ENCODE measurements at places on chromosomes 6 and 20.

- peak; percentile 69 for DNase-seq
Measured at GRCh38 chr6:26241033-26241895, 123.7 kb upstream of the BTN3A2 start.

GRCh38 chr20:49405062-49405683, 77.3 kb downstream of the KCNB1 start:
- DNase-seq, result no peak

- DNase-seq, result no peak
Measured at GRCh38 chr6:132974122-132974521, 159.8 kb downstream of the RPS12 start.

- DNase-seq, result no peak
Measured at GRCh38 chr20:41989039-41989679, 371.0 kb upstream of the CHD6 start.

- peak; percentile 92 for DNase-seq
Measured at GRCh38 chr6:161242779-161243693, 30.8 kb downstream of the AGPAT4 start.

GRCh38 chr20:62321521-62321948, 18.7 kb downstream of the ADRM1 start:
- DNase-seq, result peak; percentile 19

DNA sequence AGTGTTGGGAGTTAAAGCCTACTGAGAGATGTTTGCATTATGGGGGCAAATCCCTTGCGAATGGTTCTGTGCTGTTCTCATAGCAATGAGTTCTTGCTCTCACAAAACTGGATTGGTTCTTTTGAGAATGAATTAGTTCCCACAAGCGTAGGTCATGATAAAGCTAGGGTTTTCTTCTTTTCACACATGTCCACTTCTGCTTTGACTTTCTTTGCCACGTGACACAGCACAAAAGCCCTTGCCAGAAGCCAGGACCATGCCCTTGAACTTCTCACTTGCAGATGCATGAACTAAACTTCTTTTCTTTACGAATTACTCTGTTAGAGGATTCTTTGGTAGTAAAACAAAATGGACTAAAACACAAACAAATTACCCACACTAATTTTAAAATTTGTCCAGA, 922.8 kb downstream of the EPHA7 start:
- DNase-seq, result no peak

- DNase-seq, result no peak
Measured at GRCh38 chr20:48035961-48036731, 250.9 kb upstream of the SULF2 start.

- no peak for DNase-seq
Measured at GRCh38 chr20:24970030-24970553, 21.0 kb downstream of the CST7 start.

DNA sequence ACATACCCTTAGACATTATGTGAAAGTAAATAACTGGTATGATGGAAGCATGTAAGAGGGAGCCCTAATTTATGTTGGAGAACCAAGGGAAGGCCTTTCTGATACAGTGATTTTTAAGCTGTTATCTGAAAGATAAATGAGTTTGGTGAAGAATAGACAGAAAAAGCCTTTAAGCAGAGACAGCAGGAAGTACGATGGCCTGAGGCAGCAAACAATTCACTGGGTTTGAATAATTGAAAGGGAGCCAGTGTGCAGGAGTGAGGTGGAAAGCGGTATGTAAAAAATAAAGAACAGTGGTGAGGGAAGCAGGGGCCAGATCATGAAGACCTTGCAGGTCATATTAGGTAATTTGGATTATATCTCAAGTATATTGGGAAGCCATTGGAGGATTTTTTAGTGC, 4.1 kb upstream of the RAB23 start:
- no peak for DNase-seq

DNA sequence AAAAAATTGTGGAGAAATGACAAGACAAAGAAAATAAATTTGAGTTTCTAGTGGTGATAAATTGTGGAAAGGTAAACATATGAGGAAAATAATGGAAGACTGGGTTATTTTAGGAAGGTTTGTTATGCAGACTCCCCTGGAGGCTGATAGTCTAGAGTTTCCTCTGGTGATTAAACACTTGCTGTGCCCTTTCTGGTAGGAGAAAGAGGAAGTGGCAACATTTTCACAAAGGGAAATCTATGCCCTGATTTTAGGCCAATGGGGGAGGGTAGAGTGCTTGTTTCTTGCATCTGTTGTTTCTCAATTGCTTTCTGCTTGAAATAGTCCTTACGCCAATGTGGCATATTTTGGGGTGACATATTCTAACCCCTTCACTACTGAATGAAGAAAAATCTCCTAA, 129.1 kb upstream of the DOK5 start:
- DNase-seq, result no peak

DNA sequence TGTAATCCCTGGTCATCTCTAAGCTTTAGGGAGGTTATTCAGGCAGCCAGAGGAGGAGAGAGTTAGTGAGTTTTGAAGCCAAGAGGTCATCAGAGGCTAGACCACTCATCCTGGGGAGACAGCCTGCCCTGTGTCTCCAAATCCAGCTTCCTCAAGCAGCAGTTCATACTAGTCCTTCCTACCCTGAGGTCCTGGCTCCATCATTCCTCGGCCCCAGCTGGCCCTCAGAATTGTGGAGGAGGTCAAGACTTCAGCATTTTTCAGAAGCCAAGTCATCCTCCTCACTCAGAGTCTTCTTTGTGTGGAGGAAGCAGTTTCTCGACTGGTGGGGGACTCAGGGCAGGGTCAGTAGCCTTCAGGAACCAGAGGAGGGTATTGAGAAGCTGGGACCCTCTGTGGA, 12.4 kb upstream of the KIAA1755 start:
- peak; percentile 79 for DNase-seq

DNA sequence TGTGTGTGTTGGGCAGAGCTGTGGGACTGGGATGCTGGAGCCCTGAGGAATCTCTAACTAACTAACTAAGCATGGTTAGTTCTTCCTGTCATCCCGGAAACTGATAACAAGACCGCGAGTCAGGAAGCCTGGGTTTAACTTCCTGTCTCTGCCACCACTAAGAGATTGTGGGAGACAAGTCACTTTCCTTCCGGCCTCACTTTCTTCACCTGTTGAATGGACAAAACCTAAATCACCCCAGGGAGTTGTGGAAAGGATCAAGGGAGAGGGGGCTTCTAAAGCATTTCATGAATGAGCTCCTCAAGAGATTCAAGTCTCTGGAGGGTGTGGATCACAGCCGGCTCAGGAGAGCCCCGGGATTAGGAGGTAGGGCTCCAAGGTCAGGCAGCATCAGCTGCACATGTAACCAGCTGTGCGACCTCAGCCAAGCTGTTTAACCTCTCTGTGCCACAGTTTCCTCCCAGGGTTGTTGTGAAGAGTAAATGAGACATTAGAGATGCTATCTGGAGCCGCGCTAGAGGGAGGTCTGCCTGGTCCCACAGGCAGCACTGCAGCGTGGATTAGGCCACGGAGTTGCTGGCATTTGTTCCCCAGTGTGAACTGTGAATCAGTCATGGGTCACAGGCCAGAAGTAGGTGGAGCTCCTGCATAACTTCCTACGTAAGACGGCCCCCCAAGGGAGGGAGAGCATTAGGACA, 105.1 kb downstream of the TOX2 start:
- DNase-seq, result peak; percentile 74

DNA sequence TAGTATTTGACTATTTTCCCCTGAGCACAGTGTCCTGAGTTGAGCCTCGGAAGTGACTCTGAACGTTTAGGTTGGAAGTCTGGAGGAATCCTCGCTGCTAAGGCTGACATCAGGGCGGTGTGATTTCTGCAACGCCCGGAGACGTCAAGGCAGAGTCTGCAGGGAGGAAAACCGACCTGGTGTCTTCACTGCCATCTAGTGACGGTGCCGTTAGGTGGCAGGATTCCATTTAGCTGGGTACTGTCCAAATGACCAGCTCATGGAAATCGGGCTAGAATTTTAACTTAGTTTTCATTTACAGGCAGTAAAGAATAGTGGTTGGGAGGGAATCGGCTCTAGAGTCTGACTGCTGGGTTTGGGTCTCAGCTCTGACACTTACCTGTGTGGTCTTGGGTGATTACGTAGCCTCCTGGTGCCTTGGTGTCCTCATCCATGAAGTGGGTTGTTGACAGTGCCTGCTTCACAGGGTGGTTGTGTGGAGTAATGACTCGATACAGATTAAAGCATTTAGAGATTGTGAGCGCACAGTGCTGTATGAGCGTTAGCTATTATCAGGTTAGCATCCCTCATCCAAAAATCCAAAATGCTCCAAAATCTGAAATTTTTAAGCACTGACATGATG, 35.0 kb downstream of the FOXF2 start:
- peak; percentile 70 for DNase-seq

DNA sequence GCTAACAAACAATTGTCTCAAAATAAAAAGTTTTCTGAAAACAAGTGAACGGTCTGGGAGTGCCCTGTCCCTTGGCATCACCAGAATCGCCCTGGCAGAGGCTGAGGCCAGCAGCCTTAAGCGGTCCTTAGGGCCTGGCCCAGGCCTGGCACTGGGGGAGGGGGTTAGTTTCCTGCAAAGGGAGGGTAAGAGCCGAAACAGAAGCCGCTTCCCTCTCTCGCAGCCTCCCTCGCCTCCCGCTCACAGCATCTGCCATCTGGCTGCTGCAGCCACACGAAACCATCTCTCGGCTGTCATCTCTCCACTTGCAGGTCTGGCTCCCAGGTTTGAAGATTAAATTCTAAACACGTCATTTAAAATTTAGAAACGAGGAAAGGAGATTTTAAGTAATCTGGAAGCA, 31.5 kb downstream of the PMEPA1 start:
- DNase-seq, result no peak

- no peak for DNase-seq
Measured at GRCh38 chr20:50065325-50065615, 47.7 kb downstream of the UBE2V1 start.

- DNase-seq, result peak; percentile 29
Measured at GRCh38 chr6:98657764-98658163, 176.6 kb upstream of the POU3F2 start.

- no peak for DNase-seq
Measured at GRCh38 chr6:69379518-69379917, 417.3 kb downstream of the LMBRD1 start.

DNA sequence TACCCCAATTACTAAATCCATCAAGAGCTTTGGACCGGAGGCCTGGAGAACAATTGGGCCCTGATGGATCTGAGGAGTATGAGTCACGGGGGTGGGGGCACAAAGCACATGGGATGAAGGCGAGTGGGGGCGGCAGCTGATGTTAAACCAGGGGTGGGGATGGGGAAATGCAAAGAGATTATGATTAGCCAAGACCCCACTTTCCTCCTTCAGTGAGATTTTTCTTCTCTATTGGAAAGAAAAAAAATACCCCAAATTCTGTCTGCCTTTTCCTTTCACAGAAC, 57.9 kb downstream of the ARHGAP40 start:
- no peak for DNase-seq

- DNase-seq, result peak; percentile 89
Measured at GRCh38 chr6:132060591-132060990, 109.4 kb upstream of the CCN2 start.

DNA sequence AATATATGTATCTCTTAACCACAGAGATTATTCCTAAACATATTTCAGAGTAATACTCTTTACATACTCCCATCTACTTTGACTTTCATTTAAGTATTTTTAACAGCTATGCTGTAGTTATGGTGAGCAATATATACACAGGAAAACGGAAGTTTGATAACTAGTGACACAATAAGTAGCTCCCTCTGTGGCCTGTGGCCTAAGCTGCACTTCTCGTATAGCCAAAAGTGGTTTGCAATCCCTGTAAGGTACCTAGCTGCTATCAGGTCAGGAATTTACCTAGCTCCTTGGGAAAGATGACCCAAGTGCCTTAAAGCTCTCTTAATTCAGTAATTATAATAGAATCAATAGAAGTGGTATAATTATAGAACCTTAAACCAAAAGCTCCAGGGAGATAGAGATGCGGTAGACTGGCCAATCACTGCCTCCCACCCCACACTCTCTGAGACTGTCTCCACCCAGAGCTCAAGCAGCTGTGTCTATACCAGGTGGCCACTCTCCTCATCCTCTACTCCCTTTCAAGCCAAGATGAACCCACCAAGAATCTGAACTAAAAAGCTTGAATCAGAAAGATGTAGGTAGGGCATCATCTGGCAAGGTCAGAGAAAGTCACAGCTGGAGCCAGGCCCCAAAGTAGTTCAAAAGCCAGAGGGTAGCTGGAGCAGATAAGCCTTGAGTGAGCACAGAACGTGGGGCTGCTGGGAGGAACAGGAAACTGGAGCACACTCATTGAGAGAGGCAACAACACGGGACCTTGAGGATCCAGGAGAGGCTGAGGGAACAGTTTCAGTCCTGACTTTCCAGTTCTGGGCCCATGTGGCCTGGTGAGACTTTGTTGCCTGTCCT, 84.9 kb upstream of the ASF1A start:
- DNase-seq, result no peak

DNA sequence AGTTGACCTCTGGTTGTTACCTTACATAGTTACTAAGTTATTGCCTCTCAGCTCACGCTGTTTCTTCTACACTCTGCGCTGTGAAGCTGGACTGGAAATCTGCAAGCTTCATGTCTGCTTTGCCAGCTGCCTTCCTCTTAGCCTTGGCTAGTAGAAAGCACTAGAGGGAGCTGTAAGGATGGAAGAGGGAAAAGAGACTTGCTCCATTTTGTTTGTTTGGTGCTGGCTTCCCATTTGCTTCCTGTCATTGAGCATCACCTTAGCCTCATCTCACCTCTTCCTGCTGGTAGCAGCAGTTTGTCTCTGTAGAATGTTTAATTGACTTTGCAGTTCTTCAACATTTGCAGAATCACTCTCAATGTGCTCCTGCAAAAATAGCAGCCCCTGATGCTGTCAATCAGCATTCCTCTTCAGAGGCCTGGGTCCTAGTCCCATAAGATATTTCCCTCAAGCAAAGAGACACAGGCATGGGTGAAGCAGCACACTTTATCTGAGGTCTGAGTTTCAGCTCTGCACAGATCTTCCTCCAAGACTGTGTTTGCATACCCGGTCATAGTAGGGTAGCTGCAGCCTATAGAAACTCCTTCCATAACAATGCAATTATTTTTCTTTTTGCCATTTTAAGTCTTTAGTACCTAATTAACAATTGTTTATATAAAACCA, 302.2 kb upstream of the EPHA7 start:
- DNase-seq, result peak; percentile 64

DNA sequence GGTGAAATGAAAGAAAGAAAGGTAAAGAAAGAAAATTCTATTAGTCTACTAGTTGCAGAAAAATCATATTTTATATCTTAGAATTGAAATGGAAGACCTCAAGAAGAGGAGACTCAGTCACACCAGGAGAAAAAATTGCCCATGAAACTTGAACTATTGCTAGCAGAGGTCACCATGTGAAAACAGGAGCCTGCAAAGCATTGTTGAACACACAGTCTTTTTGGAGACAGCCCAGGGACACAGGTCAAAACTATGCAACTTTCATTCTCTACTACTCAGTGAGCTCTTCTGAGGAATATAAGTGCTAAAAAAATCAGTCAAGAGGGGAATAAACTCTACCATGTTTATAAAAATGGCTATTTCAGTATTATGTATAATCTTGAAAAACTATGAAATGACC, 89.8 kb upstream of the TENT5A start:
- DNase-seq, result no peak

GRCh38 chr6:148203970-148204369, 138.7 kb upstream of the SASH1 start:
- peak; percentile 72 for DNase-seq

DNA sequence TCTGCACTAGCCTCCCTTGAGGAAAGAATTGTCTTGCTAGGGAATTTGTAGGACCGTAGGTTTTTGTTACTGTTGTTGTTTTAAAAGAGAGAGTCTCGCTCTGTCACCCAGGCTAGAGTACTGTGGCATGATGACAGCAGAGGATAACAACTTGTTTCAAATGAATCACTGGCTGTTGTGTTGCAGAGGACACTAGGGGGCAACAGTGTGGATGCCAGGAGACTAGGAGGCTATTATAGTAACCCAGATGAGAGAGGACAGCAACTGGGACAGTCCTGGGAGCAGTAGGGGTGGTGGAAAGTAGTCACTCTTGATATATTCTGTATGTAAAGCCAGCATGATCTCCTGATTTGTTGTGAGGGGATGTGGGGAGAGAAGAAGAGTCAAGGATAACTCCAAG, 41.8 kb upstream of the LAMA4 start:
- DNase-seq, result peak; percentile 76
